Small intestine (tissue), 16 donors: ENCODE measurements at places on chromosomes 1 and 21. TPM values are rescaled to one million over a fixed set of nuclear protein-coding genes. Genes with fewer than 3 reads are reported as not detected.
A peak's percentile ranks its signal among the peaks of the same experiment; 100 is the strongest.

DNA sequence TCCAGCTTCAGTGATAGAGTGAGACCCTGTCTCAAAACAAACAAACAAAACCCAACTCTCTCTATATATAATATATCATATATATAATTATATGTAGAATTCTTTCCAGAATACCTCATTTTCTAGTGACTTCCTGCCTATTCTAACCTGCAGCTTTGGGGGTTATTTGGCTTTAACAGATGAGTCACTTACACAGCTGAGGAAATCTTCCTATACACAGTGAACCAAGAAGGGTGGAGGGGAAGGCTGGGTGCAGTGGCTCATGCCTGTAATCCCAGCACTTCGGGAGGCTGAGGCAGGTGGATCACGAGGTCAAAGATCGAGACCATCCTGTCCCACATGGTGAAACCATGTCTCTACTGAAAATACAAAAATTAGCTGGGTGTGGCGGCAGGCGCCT lies 9.2 kb downstream of the RAB29 start:
- no peak overlapping the region for H3K4me3 ChIP-seq
- no peak for DNase-seq
- H3K36me3 ChIP-seq: no peaks in the 10 kb centered on the region
- H3K4me1 ChIP-seq: no peaks in the 10 kb centered on the region
- H3K27ac ChIP-seq: no peak overlapping the region

DNA sequence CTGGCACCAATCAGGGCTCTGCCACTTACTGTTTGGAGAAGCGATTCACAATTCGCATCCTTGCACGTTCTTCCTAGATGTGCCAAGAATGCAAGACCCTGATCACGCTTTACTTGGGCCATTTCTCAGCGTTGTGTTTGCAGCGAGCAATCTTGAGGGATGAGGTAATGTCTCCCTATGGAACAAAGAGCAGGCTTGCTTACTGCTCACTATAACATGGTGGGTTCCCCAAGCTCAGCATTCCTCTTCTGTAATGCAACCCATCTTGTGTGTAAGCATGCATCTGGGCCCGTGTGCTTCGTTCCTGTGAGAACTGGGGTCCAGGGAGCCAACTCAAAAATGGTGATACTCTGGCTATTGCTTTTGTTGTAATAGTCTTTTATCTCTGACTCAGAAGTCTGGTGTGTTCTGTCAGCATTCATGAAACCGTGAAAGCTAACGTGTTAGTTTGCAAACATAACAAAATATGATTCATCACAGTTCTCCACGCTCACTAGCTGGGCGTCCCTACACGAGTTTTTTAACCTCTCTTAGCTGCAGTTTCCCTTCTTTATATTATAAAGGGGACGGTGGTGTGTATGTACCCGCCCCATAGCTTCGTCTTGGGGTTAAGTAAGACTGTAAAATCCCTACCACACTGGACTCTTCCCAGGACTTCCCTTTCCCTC lies 33.3 kb downstream of the DNTTIP2 start:
- peaks cover 3% of the 10 kb centered on the region for H3K36me3 ChIP-seq
- H3K27ac ChIP-seq: peak overlapping the region; percentile 86
- peak overlapping the region; percentile 79 for H3K4me3 ChIP-seq

SPRR2E gene
- not detected for polyA plus RNA-seq

DNA sequence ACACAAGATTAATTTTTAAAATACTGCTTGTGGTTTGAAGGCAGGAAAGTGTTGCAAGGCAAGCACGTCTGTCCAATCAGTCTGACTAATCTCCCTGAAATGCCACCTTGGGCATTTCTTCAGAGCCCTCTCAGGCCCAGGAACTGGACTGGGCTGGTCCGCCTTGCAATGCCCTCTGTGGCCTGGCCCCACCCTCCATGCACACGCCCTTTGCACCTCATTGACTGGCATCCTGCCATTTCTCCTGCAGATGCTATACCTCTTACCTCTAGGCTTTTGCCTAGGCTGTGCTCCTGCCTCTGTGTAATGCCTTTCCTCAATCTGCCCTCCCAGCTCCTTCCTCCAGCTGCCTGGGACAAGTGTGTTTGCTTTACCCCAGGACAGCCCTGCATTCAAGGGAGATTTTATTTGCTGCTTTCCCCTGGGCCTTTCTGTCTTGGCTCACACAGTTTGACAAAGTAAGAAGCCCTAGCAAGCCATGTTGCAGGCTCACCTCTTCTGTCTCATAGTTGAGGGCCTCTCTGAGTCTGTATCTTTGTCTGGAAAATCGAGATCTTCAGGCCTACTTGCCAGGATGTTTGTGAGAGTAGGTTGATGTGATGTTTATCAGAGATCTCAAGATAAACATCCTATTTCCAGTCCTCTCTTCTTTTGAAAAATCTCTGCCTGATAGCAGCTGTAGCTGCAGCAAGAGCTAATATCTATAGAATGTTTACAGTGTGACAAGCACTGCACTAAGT lies 149.2 kb upstream of the JUN start:
- peak overlapping the region; percentile 47 for H3K27ac ChIP-seq
- no peaks in the 10 kb centered on the region for H3K27me3 ChIP-seq
- DNase-seq: peak; percentile 98
- H3K4me1 ChIP-seq: peaks cover 7% of the 10 kb centered on the region
- no peaks in the 10 kb centered on the region for H3K36me3 ChIP-seq
- H3K4me3 ChIP-seq: no peak overlapping the region

- H3K27ac ChIP-seq: peak overlapping the region; percentile 85
- H3K27me3 ChIP-seq: no peaks in the 10 kb centered on the region
- H3K36me3 ChIP-seq: no peaks in the 10 kb centered on the region
These were observed 100.1 kb upstream of the JUN start for GRCh38 chr1:58883888-58884482.

DNA sequence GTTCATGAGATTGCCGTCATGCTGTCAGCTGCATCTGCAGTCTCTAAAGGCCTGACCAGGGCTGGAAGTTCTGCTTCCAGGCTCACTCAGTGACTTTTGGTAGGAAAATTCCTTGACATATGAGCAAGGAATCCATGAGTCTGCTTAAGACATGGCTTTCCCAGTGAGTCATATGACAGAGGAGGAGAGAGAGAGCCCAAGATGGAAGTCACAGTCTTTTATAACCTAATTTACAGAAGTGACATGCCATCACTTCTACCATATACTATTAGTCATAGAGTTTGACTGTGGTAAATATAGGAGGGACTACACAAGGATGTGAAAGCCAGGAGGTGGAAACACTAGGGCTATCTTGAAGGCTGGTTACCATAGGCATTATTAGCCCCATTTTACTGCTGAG lies 115.2 kb downstream of the ROR1 start:
- no peaks in the 10 kb centered on the region for H3K36me3 ChIP-seq
- peaks cover 1% of the 10 kb centered on the region for H3K4me1 ChIP-seq
- H3K4me3 ChIP-seq: no peak overlapping the region

GRCh38 chr1:229907884-229908638 lies 159.0 kb upstream of the GALNT2 start:
- H3K27me3 ChIP-seq: no peaks in the 10 kb centered on the region
- no peak for DNase-seq
- H3K4me3 ChIP-seq: no peak overlapping the region
- H3K4me1 ChIP-seq: no peaks in the 10 kb centered on the region
- no peaks in the 10 kb centered on the region for H3K36me3 ChIP-seq
- H3K27ac ChIP-seq: no peak overlapping the region
